ENCODE measurements at places on chromosomes 5 and 9.
A peak's percentile ranks its signal among the peaks of the same experiment; 100 is the strongest.

DNA sequence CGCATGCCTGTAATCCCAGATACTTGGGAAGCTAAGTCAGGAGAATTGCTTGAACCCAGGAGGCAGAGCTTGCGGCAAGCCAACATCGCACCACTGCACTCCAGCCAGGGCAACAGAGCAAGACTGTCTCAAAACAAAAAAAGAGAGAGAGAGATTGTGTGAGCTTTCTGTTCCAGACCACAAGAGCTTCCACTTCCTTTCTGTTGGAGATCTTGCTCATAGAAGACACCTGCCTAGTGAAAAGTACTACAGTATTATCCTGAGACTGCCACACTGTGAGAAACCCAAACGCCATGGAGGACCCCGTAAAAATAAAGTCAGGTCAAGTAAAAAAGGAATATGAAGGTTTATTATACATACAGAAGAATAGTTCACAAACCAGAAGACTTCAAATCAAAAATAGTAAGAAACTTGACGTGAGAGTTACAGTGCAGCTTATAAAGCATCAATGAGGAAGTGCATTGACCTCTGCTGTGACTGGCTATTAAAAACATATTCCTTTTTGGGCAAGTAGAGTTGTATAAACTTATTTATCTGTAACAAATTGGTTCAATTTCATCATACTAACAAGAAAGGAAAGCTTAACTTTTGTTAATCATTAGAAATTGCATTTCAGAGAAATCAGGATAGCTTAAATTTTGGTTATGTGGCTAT is 4.3 kb upstream of the EMB start:
- peak; percentile 47 for DNase-seq

- peak; percentile 51 for DNase-seq
Observed at GRCh38 chr5:1479581-1480188, 34.4 kb upstream of the SLC6A3 start.

GRCh38 chr9:36928670-36929349 is 105.3 kb downstream of the PAX5 start:
- DNase-seq: no peak

- DNase-seq: no peak
Observed at GRCh38 chr5:73265641-73266040, 92.6 kb downstream of the TMEM174 start.

- DNase-seq: no peak
Observed at GRCh38 chr5:10540036-10540544, 23.8 kb upstream of the ANKRD33B start.

DNA sequence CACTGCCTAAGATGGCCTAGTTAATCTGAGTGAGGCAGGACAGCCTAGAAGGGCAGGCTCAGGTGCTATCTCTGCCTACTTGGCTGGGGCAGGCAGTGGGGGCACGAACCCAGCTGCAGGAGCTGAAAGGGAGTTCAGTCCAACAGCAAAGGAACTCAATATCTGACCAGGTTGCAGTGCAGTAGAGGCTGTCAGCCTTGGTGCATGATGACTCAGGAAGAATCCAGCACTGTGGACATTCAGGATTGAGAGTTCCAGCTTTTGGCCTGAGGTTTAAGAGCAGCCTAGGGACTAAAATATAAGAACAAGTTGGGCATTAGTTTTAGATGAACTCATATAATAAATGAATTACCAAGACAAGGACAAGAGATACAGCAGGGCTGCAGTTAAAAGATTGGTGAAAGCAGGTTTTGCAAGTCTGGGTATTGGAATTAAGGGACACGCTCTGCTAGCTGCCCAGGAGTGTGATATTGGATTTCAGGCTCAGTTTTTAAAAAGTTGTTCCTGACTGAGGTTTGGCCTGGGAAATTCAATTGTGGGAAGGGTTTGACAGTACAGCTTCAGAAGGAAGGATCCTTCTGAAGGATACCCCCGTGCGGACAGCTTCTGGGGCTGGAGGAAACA is 64.7 kb upstream of the ATG10 start:
- no peak for DNase-seq

DNA sequence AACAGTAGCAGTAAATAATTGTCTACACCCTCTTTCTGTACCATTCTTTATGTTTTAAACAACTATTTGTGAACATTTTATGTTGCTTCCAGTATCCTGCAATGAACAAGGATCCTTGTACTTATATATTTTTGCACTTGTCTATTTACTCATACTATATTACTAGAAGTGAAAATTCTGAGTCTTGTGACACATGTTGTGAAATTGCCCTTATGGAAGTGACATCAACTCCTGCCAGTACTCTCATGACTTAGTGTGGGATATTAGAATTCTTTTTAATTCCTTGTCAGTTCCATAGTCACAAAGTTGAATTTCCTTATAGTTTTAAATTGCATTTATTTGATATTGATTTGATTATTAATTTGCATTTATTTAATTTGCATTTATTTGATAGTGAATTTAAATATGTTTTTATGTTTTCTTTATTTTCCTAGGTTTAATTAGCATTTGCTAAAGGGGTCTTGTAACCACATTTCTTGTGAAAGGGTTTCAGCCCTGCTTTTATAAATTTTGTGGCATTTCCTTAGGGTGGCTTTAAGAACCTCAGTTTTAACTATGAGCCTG is 27.7 kb downstream of the PARP8 start:
- no peak for DNase-seq

GRCh38 chr5:135355169-135355568 is 43.9 kb downstream of the MACROH2A1 start:
- DNase-seq: no peak

Data from CD4-positive, alpha-beta T cell treated with Interleukin-6 for 4 hours (primary cell).